ENCODE measurements at places on chromosomes 3 and 15. TPM values are rescaled to one million over a fixed set of nuclear protein-coding genes. Genes with fewer than 3 reads are reported as not detected.

IL17RD gene
- 13.6 TPM for total RNA-seq

PLSCR2 gene
- total RNA-seq = not detected

TUSC7 gene
- not detected for total RNA-seq

DNA sequence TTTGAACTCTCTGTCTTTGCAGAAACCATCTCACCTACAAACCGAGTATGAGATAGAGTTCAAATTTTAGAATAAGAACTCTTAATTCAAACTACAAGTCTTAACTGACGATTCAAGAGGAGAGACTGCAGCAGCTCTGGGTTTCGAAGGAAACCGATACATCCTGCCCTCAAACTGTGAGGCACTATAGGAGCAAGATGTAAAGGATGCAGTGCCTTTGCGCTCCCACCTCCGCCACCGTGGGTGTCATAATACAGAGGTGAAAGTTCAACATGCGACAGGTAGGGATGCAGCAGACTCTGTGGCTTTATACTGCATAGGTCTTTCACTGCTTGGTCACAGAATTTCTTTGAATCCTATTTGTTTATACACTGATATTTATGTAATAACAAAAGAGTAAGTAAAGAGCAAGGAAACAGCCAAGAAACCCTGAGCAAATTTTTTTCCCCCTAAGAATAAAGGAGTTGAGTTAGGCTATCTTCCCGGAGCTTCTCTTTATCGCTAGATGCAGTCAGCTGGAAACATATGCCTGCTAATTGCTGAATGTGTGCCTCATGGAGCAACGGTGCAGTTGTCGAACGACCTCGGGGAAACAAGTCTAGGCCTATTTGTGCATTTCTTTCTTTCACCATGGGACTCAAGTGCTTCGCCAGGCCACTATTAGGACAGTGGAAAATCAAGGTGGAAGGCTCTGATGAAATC is 1097.6 kb upstream of the CFAP20DC start:
- no peak for DNase-seq

DNA sequence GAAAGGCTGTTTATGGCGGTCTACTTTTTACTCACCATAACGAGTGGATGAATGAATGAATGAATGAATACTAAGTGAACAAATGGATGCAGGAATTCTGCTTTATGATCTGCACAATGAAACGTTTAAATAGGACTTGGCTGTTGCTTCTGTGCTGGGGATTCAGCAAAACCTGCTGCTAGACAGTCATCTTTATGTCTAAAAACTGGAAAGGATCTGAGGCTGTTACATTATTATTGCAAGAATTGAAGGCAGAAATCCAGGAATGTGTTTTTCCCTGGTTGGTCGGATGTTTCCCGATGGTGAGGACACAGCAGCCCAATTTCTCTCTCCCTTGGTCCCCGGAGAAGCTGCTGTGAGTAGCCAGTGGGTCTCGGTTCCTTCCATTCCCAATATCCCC is 94.2 kb downstream of the GABRG3 start:
- DNase-seq = no peak

- no peak for DNase-seq
Measured at GRCh38 chr3:2465842-2466241, 367.2 kb downstream of the CNTN4 start.

DNA sequence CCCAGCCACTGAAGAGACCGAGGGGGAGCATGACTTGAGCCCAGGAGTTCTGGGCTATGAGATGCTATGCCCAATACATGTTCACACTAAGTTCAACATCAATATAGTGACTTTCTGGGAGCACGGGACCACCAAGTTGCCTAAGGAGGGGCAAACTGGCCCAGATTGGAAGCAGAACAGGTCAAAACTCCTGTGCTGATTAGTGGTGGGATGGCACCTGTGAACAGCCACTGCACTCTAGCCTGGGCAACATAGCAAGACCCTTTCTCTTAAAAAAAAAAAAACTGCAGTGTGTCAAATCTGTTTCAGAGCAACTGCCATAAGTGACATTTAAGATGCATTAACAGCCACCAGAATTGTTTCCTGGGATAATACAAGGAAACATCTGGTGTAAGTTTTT is 9.8 kb downstream of the HES1 start:
- no peak for DNase-seq

Data from fibroblast of the aortic adventitia (primary cell).